Esophagus muscularis mucosa (tissue), 4 donors: ENCODE measurements at places on chromosomes 16 and 17.

DNA sequence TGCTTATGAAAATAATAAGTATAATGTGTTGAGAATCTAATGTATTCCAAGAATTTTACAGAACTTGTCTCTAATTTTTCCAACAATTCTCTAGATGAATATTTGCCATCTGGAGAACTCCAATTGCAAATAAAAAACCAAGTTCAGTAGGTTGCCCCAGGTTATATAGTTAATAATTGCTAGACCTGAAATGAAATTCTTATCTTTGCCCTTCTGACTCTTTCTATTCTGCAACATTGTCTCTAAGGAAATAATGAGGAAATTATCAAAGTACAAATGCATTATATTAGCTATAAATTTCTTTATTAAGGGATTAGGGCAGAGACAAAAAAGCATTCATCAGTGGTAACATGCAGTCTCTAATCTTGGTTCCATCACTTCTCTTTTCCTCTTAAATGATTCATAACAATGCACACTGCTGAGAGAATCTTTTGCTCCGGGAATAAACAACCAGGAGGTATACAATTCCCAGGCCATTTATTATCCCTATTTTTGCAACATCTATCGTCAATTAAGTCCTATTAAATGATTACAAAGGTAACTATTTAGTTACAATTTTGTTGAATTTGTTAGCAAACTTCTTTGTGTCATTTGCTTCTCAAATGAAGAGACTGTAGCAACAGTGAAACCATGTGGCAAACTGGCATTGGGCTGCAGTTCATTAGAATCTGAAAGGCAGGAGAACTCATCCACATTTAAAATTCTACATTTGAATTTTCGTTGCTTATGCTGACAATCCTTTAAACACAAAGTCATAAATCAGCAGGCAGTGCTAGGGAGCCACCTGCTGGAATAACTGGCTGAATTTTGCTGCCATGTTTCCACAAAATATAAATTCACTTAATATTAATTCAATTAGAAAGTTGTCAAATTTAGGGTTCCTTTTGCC is 349.6 kb downstream of the KIF2B start:
- H3K4me1 ChIP-seq = no peaks in the 10 kb centered on the region
- H3K4me3 ChIP-seq = no peak overlapping the region
- H3K27ac ChIP-seq = no peak overlapping the region
- H3K27me3 ChIP-seq = no peaks in the 10 kb centered on the region
- DNase-seq = no peak
- no peaks in the 10 kb centered on the region for H3K36me3 ChIP-seq

DNA sequence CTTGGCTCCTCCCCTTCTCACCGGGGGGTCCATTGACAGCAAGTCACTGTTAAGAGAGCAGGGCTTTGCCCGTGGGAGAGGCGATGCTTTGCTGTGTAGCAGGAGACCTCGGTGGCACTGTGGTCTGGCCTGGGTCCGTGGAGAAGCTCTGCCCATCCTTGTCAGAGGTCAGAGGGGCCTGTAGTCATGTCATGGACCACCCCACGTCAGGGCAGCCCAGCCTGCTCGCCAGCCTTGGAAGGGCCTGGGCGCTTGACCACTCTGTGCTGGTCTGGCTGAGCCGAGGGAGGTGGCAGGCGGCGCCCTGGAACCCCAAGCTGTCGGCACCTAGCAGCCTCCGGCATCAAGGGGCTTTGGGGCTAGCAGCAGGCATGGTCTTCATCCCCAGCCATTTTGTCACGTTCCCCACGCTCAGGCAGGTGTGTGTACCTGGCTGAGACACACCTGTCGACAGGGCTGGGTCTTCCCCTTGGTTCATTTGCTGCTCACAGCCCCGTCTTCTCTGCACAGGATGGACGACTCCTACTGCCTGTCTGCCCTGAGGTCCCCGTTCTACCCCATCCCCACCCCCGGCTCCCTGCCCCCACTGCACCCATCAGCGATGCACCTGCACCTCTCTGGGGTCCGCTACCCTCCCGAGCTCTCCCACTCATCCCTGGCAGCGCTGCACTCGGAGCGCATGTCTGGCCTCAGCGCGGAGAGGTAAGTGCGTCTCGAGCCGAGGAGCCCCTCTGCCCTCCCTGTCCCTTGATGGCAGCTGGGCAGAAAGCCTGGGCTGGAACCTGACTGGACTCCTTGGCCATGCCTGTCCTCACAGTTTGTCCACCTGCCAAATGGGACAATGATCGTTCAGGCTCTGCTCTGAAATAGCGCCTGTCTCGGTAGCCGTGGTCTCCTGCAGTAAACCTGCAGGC is 33.3 kb downstream of the GINS2 start:
- H3K4me1 ChIP-seq = peaks cover 53% of the 10 kb centered on the region
- no peak for DNase-seq
- no peak overlapping the region for H3K4me3 ChIP-seq
- H3K27ac ChIP-seq = no peak overlapping the region
- H3K27me3 ChIP-seq = no peaks in the 10 kb centered on the region

DNA sequence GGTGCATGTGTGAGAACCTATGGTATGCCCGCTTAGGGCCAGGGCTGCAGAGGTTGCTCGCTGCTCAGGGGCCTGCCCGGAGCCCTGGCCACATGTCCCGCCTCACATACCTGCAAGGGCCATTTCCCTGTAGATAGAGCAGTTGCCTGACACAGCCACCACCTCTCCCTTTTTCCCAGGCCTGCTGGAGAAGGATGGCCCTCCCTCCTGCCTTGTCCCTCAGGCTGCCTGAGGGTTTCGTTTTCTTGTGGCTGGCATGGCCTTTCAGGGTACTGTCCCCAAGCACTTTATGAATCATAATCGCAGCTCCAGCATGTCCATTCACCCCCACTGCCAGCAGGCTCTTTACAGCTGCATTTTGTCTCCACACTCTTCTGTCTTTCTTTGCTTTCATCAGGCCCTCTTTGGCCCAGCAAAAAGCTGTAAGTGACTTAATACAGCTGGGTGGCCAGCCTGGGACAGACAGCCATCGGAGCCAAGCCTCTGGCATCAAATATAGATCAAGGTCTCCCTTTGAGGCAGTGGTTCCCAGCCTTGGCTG is 65.7 kb downstream of the MPRIP start:
- no peaks in the 10 kb centered on the region for H3K27me3 ChIP-seq
- no peaks in the 10 kb centered on the region for H3K36me3 ChIP-seq
- H3K27ac ChIP-seq = peak overlapping the region; percentile 46
- H3K4me1 ChIP-seq = peaks cover 89% of the 10 kb centered on the region
- DNase-seq = no peak

- no peak overlapping the region for H3K4me3 ChIP-seq
- no peaks in the 10 kb centered on the region for H3K27me3 ChIP-seq
- no peaks in the 10 kb centered on the region for H3K4me1 ChIP-seq
- no peak overlapping the region for H3K27ac ChIP-seq
These were observed 120.7 kb downstream of the TRIM37 start for GRCh38 chr17:58985971-58986370.

DNA sequence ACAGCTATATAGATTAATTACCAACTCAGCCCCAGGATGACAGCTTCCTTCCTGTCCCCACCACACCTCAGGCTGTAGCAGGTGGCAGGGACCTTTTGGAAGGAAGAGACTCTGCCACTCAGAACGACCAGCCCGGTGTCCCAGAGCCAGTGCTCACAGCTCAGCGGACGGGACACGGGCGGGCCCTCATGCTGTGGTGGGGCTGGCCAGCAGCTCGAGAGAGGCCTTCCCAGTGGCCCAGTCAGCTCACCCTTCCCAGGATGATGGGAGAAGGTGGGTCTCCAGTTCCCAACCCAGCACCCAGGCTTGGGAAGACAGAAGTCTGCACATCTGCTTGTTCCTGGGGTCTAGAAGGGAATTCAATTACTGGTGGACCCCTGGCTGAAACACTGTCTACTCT is 10.5 kb downstream of the NUDT16L1 start:
- H3K27ac ChIP-seq = no peak overlapping the region
- H3K4me3 ChIP-seq = no peak overlapping the region
- H3K27me3 ChIP-seq = no peaks in the 10 kb centered on the region
- H3K4me1 ChIP-seq = no peaks in the 10 kb centered on the region
- no peak for DNase-seq
- H3K36me3 ChIP-seq = peaks cover 70% of the 10 kb centered on the region

GRCh38 chr16:27097800-27098230 is 31.1 kb downstream of the C16orf82 start:
- H3K36me3 ChIP-seq = no peaks in the 10 kb centered on the region
- no peak overlapping the region for H3K27ac ChIP-seq
- H3K27me3 ChIP-seq = peaks cover 47% of the 10 kb centered on the region

DNA sequence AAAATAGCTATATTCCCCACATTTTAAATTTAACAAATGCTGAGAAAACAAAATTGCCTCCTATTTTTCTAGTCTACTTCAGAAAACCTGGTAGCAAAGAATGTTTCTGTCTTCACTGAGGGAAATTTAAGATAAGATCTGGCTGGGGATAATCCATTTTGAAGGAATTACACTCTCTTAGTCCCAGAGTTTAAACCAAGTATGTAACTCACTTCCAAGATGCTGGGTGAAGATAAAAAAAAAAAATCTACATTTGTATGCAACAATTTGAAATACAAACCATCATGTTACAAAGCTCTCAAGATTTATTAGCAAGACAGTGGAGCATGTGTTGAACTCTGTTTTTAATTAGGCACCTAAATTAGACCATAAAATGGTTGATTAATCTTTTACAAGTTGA is 5.7 kb downstream of the HS3ST3B1 start:
- DNase-seq = no peak
- H3K36me3 ChIP-seq = no peaks in the 10 kb centered on the region
- H3K4me3 ChIP-seq = no peak overlapping the region
- peaks cover 49% of the 10 kb centered on the region for H3K4me1 ChIP-seq
- H3K27me3 ChIP-seq = peaks cover 56% of the 10 kb centered on the region

GRCh38 chr16:27690608-27691007 is 140.7 kb downstream of the KATNIP start:
- H3K36me3 ChIP-seq = no peaks in the 10 kb centered on the region
- H3K4me1 ChIP-seq = peaks cover 19% of the 10 kb centered on the region
- H3K27me3 ChIP-seq = no peaks in the 10 kb centered on the region
- no peak overlapping the region for H3K27ac ChIP-seq
- no peak overlapping the region for H3K4me3 ChIP-seq

DNA sequence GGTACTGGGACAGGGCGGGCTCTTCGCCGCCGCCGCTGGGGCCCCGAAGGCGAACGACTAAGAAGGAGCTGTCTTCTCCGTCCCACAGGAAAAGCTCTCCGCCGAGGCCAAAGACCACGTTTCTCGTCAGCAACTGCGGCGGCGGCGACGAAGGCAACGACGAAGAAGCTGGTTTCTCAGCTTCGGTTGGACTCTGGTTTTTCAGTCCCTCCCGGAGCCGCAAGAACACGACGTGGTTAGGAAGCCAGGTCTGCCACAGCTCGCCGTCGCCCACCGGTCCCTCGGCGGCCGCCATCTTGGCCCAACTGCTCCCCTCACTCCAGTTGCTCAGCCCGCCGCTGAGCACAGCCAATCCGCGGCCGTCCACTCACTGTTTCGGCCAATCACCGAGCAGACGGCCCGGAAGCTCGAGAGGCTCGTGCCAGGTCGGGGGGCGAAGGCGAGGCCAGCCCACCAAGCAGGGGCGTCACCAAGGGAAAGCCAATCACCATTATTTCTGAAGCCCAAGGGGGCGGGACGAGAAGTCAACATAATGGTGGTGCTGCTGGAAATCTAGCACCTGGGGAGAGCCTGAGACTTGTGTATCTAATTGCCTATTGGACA is at the start of gene NUP88:
NUP88 (minus strand) TSS at position 307 of the 603 bp plus-strand sequence; CDS start at position 295, 12 bp downstream.
- H3K27me3 ChIP-seq = no peaks in the 10 kb centered on the region
- H3K4me3 ChIP-seq = peak within 1 kb of the TSS; percentile 71
- H3K27ac ChIP-seq = peak within 1 kb of the TSS; percentile 89
- peak; percentile 99 for DNase-seq
- peaks cover 23% of the 10 kb centered on the region for H3K4me1 ChIP-seq
- peaks cover 54% of the 10 kb centered on the region for H3K36me3 ChIP-seq

DNA sequence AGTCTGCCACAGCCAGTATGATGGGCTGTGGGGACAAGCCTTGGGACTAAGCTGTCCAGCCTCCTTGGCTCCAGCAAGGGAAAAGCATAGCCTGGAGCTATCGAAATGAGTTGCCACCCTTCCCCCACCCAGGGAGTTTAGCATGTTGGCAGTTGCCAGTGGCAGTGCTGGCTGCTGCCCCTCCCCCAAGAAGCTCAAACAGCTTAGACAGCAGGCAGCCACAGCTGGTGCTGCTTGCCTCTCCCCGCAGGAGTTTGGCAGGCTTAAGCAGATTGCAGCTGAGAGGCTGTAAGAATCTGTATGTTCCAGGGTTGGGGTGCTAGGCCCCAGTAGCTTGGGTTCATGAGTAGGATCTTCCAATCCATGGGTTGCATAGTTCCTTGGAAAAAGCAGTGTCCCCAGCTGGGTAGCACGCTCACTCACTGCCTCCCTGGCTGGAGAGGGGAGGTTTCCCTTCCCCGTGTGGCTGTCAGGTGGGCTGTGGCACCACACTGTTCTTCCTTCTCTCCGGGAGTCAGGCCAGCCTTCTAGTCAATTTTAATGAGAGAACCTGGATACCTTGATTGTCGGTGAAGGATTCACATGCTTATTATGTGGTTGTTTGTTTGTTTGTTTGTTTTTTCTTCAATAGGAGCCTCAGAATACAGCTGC is 506.1 kb downstream of the CDH11 start:
- H3K36me3 ChIP-seq = no peaks in the 10 kb centered on the region
- no peaks in the 10 kb centered on the region for H3K4me1 ChIP-seq
- no peak for DNase-seq
- no peak overlapping the region for H3K27ac ChIP-seq
- no peak overlapping the region for H3K4me3 ChIP-seq

GRCh38 chr17:7282752-7283321 is 1.3 kb downstream of the SLC2A4 start:
- peaks cover 26% of the 10 kb centered on the region for H3K36me3 ChIP-seq
- H3K27ac ChIP-seq = peak overlapping the region; percentile 98
- peak overlapping the region; percentile 71 for H3K4me3 ChIP-seq
- peaks cover 7% of the 10 kb centered on the region for H3K27me3 ChIP-seq

DNA sequence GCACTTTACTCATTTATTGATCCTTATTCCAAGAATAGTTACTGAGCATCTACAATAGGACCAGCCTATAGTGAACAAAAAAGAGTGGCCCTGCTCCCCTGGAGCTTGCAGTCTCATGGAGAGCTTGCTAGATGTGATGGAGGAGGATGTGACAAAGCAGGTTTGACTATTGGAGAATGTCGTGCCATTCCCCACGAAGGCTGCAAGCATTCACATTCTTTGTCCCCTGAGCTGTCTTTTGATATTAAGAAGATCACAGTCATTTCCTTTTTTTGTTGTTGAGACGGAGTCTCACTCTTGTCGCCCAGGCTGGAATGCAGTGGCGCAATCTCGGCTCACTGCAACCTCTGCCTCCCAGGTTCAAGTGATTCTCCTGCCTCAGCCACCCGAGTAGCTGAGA is 115.0 kb upstream of the ADAMTS18 start:
- no peak overlapping the region for H3K27ac ChIP-seq
- no peaks in the 10 kb centered on the region for H3K36me3 ChIP-seq
- no peaks in the 10 kb centered on the region for H3K4me1 ChIP-seq
- no peaks in the 10 kb centered on the region for H3K27me3 ChIP-seq

DNA sequence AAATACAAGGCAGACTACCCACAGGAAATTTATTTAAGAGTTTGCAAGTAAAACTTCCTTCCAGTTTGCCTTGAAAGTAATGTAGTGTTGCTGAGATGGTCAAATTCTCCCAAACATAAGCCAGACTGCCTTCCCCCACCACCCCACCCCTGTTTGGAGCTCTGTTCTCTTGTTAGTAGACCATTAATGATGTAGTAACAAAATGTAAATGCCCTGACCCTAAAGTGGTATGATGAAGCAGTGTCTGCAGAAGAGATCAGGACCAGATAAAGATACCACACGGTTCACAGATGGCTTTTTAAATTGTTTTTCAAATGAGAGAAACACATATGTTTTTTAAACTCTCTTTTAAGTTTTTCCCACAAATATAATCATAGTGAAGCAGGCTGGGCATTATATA is 136.4 kb upstream of the TMEM97 start:
- H3K4me3 ChIP-seq = no peak overlapping the region
- DNase-seq = no peak
- H3K27me3 ChIP-seq = no peaks in the 10 kb centered on the region
- H3K4me1 ChIP-seq = no peaks in the 10 kb centered on the region
- no peak overlapping the region for H3K27ac ChIP-seq
- H3K36me3 ChIP-seq = peaks cover 8% of the 10 kb centered on the region
